ENCODE measurements at places on chromosomes 4 and X.
A peak's percentile ranks its signal among the peaks of the same experiment; 100 is the strongest.

GRCh38 chr4:8179771-8180170 lies 19.3 kb upstream of the SH3TC1 start:
- no peak for DNase-seq

- no peak for DNase-seq
Observed at GRCh38 chrX:43878906-43879526, 3.2 kb downstream of the MAOB start.

- DNase-seq, result no peak
Observed at GRCh38 chr4:67460574-67460973, 84.7 kb downstream of the CENPC start.

DNA sequence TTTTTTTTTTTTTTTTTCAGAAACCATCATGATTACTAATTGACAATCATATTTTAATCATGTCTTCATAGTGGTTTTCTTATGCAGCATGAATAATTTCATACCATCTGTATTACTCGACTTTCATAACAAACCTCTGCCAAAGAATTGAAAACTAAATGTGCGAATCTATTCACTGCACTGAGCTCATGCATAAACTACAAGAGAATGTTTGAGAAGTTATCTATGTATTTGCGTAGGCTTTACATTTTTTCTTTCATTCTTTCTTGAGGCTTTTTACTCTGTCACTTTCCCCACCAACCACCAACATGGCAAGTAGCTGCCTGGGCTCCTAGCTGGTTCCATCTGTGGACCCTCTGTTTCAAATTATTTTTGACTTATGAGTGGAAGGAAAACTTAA lies 1761.0 kb downstream of the STIM2 start:
- no peak for DNase-seq

DNA sequence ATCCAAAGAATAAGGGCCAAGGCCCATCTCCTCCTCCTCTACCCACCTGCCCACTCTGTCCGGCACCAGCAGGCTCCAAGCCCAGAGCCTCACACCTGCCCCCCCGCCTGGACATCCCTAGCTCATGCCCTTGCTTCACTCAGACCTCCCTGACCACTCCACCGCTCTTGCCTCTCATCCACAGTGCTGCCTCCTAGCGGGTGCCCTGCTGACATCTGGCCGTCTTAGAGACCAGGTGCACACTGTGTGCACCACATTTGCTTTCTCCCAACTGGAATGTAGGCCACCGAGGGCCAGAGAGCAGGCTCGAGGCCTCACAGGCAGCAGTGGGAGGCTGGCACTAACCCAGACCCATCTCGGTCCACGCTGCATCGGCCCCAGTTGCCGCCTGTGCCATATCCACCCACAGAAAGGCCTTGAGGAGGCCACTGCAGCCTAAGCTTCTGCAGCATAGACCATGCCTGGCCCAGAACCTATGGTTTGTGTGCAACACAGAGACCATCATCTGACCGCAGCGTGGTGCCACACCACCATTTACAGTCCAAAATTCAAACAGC lies 13.5 kb downstream of the LETM1 start:
- no peak for DNase-seq

DNA sequence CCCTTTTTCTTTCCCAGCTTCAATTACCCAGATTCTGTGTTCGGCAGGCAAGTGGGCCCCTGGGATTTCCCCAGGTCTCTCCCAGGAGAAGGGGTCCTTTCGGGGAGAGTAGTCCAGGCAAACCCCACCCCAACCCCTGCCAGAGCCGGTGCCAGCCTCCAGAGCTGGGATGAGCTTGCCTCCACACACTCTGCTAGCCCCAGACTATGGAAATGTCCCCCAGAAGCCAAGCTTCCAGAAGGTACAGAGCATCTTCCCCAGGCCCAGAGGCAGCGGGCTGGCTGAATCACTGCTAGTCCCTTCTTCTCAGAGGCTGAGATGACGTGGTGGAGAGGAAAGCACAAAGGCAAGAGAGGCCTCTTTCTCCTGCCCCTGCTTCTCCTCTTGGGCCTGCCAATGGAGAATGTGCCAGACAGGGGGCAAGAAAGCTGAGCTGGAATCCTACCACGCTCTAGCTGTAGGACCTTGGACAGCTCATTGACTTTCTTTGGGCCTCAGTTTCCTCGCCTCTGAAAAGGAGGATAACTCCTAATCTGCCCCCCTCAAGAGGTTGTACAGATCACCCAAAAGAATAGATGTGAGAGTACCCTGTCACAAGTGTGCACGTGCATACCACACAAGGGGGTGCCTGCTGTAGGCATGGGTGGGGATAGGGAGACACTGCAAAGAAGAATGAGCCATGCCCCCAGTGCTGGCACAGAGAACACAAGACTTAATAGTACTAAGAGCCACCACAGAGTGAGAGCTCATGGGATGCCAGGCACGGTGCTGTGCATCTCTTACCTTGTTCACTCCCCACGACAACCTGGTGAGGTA lies 2.1 kb downstream of the SASH3 start:
- no peak for DNase-seq

DNA sequence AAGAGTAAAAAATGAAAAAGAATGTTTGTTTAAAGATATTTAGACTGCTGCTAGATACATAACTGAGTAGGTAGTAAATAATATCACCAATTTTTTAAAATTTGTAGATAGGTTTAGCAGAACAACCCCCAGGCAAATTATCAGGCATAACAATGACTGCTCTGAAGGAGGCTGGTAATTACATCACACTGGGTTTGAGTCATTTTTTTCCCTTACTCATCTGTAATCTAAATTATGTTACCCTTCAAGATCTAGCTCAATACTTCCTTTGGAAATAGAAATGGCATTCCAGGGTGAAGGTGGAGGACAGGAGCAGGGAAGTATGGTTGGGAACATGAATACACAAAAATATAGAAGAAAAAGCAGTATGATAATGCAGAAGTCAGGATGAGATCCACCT lies 431.6 kb upstream of the MAOA start:
- DNase-seq, result no peak

- DNase-seq, result no peak
Observed at GRCh38 chr4:56209767-56210166, 177.5 kb downstream of the AASDH start.

- no peak for DNase-seq
Observed at GRCh38 chrX:40806513-40807220, 71.3 kb upstream of the MED14 start.

- peak; percentile 54 for DNase-seq
Observed at GRCh38 chr4:121656269-121656641, 40.5 kb downstream of the ANXA5 start.

- DNase-seq, result no peak
Observed at GRCh38 chr4:88690355-88690754, 7.3 kb downstream of the NAP1L5 start.

DNA sequence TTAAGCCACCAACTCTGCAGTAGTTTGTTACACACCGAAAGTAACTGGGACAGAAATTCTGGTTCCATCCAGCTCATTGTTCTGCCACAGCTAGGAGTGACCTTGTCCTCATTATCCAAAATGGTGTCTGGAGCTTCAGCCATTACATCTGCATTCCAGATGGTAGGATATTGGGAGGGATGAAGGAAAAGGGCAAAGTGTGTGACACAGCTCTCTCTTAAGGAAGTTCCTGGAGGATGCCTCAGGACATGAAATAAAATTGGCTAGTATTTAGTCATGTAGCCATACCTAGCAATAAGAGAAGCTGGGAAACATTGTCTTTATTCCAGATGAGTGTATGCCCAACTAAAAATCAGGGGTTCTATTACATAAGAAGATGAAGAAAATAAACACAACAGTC lies 262.0 kb downstream of the BCOR start:
- no peak for DNase-seq

- DNase-seq, result no peak
Observed at GRCh38 chrX:74656079-74656745, 41.8 kb upstream of the RLIM start.

DNA sequence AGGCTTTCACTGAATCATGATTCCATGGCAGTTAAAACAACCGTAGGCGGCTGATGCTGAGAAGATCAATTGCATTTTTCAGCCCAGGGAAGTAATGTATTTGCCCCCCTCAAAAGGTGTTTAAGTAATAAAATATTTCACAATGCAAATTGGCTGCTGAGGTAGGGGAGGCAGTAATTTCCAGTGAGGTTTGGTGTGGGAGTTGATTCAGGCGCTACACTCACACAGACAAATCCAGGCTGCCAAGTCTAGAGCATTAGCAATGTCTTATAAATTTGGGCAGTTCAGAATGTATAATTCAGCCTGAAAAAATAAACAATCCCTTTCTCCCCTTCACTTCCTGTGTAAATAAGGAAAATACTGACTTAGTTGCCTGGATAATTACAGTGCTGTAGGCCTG lies 461.7 kb downstream of the IDS start:
- no peak for DNase-seq

- no peak for DNase-seq
Observed at GRCh38 chr4:143071351-143071750, 113.4 kb upstream of the USP38 start.

DNA sequence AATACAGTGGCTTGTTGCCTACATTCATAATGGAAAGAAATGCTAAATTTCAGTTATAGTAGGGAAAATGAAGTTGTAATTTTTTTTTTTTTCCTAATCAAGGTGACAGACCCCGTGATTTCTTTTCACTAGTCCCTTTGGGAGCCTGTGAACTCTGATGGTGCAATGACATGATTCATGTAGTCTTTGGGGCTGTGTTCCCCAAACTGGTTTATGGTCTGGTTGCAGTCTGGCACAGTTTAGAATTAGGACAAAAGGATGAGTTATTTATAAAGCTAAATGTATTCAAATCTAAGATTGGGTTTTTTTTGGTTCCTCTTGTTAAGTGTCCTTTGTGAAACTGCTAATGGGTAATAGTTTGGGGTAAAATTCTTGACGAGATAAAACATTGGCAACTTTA lies 66.0 kb downstream of the REPS2 start:
- no peak for DNase-seq

DNA sequence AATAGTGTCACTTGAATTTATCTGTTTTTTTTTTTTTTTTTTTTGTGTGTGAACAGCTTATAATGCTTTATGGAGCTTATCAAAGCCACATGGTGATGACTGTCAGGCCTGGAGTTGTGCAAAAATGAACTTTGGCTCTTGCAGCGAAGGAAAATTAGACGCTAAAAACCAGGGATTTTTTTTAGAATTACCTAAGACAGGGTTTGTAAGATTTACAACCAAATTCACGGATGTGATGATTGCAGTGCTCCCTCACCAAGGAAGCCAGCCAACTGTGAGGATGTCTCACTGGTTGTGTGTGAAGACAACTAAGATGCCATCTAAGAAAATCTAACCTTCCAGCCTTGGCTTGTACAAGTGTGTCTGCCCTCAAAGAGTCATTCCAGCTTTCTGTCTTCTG lies 127.1 kb upstream of the SLC4A4 start:
- no peak for DNase-seq

GRCh38 chrX:111608724-111609123 lies 72.2 kb upstream of the ALG13 start:
- DNase-seq, result no peak

All from AG09309 (cell line).